Stimulated activated CD4-positive, alpha-beta T cell treated with anti-CD3 and anti-CD28 coated beads, Interleukin-12 subunit alpha, Interleukin-12 subunit beta, amount 100 ng/mL, for 4 hours (primary cell): ENCODE measurements at places on chromosomes 5 and 9.

DNA sequence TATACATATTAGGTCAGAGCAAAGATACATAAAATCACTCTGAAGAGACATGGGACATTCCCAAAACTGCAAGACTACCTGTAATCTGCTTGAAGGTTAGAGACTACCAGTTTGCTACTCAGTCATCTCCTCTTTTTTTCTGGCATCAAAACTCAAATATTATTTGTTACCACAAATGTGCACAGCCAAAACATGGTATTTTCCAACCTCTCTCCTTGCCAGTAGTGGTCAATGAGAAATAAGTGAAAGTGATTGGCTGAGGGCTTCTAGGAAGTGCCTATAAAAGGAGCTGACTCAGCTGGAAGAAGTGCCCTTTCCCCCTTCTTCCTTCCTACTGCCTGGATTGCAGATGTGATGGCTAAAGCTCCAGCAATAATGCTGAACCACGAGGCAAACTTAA, 13.8 kb downstream of the GZMK start:
- no peak for DNase-seq

DNA sequence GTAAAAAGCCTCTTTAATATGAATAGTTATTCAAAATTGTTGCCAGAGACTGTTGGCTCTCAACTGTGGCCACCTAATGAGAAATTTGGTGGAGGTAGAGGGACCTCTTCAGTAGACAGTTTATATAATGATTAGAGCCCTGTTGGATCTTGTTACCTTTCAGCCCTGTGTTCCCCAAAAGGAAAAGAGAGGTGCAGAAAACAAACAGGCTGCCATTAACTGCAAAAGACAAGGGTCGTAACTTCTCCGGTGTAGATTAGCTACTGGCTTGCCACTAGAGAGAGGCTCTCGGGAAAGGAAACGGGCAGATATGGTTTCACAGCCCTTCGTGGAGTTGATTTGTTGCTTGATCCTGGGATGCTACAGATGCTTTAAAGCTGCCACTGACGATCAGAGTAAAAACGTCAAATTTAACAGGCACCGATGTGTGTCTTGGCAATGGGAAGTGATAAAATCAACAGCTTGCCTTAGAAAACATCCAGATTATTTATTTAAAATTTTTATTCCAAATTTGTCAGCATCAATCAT, 7.8 kb downstream of the FST start:
- no peak for DNase-seq

GRCh38 chr9:17656889-17657288, 78.0 kb downstream of the SH3GL2 start:
- no peak for DNase-seq

GRCh38 chr5:10621832-10622231, 58.0 kb downstream of the ANKRD33B start:
- DNase-seq, result no peak

DNA sequence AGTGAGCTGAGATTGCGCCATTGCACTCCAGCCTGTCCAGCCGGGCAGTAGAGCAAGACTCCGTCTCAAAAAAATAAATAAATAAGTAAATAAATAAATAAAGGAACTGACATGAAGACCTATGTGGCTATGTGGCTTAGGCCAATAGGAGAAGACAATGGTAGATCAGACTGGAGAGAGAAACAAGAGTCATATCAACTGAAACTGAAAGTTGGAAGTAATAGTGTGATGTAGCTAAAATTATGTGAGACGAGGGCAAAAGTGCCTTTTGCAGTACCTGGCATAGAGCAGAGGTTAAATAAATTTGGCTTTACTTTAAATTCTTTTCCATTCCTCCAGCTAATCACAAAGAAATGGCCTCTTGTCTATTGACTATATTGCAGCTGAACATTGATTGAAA, 7.3 kb downstream of the FBP2 start:
- no peak for DNase-seq

DNA sequence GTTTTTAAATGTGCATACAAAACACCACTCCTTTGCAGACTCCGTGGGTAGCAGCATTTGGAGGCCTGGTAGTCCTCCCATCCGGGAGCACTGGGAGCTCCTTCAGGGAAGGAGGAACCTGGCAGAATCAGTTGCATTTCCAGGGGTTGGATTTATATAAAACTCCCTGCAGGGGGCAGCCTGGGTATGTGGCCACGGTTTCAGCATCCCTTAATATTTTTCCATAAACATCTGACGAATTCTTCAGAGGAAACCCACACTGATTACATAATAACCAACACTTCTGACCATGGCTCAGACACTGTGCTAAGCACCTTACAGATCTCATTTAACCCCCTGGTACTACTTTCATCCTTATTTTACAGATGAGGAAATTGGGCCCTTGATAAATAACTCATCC, 6.1 kb upstream of the AFAP1L1 start:
- DNase-seq, result no peak

GRCh38 chr9:112035166-112035826, 138.7 kb downstream of the UGCG start:
- DNase-seq, result no peak

DNA sequence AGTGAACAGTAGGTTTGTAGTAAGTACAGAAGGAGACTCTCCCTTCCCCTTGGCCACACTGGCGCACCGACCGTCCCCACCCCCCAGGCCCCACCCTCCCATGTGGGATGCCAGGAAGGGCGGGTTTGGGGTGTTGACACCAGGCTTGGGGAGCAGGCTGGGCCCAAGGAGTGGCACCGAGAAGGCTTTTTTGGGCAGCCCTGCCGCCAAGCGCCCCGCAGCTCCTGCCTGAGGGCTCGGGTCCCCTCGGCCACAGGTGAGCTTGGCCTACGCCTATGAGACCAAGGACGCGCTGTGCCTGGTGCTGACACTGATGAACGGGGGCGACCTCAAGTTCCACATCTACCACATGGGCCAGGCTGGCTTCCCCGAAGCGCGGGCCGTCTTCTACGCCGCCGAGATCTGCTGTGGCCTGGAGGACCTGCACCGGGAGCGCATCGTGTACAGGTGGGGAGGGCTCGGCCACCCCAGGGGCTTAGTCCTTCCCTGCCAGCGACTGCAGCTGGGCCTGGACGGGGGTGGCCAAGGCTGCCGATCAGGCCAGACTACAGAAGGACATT, 7.3 kb downstream of the GRK6 start:
- DNase-seq, result no peak

- DNase-seq, result no peak
Measured at GRCh38 chr5:175866377-175866907, 4.9 kb upstream of the CPLX2 start.

DNA sequence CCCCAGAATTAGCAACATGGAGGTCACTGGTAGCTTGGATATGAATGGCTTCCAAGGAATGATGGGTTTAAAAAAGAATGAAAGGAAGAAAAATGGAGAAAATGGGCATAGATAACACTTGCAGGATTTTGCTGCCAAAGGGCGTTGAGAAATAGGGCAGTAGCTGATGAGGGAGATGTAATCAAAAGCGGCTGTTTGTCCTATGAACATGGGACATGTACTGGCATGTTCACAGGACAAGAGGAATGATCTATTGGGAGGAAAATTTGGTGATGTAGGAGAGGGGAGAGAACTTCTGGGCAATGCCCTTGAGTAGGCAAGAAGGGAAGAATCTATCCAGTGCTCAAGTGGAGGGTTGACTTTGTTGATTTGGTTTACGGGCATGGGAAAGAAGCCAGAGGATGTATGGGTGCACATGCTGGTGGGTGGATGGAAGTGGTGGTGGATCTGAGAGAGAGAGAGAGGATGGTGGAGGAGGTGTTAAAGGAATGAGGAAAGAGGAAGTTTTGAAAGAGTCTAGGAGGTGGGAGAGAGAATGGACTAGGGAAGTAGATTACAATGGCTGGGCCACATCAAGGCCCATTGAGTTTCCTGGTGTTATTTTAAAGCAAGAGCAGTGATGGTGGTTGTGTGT, 115.1 kb upstream of the MVB12B start:
- no peak for DNase-seq

DNA sequence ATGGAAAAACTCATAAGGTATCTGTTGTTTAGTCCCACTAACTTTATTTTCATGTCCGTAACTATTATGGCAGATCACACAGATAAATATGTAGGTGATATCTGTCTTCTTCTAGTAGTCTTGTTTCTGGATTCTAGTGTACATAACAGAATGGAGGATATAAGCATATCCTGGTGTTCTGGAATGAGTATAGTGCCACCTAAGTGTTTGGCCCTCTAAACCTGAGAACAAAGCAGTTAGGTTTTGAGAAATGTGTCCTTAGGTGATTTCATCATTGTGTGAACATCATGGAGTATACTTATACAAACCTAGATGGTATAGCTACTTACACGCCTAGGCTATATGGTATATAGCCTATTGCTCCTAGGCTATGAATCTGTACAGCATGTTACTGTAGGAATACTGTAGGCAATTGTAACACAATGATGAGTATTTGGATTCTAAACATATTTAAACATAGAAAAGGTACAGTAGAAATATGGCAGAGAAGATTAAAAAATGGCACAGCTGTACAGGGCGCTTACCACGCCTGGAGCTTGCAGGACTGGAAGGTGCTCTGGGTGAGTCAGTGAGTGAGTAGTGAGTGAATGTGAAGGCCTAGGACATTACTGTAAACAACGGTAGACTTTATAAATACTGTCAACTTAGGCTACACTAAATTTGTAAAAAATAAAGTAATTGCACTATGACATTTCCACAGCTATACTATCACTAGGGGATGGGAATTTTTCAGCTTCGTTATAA, 150.3 kb upstream of the SLC24A2 start:
- no peak for DNase-seq

GRCh38 chr9:127079446-127080140, 42.8 kb downstream of the ANGPTL2 start:
- DNase-seq, result no peak
